ENCODE measurements at places on chromosomes 11 and 22.

DNA sequence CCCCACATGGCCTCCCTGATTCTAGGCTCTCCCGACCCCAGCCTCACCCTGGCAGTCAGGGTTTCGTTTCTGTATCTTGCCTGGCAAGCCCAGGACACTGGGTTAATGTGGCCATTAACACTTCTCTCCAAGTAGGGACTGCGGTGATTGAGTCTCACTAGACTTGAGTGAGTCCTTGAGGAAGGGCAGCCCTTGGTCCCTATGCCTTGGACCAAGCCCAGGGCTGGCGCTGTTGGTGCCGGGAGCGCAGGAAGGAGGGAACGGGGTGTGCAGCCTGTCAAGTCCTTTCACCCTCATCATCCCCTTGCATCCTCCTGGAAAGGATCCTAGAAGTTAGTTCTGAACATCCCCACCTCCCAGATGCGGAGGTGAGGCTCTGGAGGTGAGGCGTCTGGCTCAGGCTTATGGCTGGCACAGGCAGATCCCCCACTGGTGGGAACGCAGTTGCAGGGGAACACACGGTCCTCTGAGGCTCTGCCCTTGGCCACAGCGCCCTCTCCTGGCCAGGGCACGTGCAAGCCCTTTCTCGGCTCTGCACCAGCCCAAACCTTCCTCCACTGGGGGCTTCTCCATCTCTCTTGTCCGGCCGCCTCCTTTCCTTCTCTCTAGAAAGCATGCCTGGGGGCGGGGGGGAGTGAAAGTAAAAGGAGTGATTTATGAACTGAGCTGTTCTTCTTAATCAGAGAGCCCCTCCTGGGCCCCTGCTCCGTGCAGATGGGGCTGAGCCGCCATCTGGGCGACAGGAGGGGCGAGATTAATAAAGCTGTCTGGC, 56.7 kb downstream of the TP53I11 start:
- peak; percentile 75 for DNase-seq

GRCh38 chr11:119361056-119361787, 14.7 kb upstream of the MFRP start:
- peak; percentile 82 for DNase-seq

DNA sequence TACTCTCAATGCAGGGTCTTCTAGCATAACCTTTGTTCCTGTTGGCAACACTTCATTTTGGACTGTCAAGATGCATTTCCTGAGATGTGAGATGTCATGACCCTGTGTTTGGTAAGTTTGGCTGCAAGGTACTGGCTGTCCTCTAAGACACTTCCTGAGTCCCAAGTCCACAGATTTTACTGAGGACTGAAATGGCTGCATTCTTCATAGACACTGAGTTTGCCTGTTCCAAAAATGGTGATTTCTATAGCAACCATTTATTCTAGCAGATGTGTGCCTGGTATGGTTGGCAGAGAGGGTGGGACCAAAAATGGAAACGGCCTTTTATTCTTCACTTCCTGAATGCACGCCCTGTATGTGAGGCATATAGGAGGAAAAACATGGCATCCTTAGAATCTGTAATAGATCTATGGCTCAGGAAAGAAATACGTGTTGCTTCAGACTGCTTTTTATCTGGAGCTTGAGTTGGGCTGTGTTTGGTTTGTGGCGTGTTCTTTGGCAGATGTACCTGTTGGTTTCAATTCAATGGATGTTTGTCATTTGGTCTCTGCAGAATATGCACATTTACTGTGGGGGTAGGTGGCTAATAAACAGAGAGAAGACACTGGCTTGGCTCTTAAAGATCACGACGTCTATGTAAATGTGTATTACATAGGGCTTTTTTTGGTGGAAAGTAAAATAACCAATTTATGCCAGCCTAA, 62.4 kb downstream of the ZBTB16 start:
- no peak for DNase-seq

- DNase-seq = no peak
These were observed 84.3 kb downstream of the IGLL1 start for GRCh38 chr22:23495614-23496444.

GRCh38 chr11:66339162-66339675, 3.0 kb upstream of the RIN1 start:
- no peak for DNase-seq

DNA sequence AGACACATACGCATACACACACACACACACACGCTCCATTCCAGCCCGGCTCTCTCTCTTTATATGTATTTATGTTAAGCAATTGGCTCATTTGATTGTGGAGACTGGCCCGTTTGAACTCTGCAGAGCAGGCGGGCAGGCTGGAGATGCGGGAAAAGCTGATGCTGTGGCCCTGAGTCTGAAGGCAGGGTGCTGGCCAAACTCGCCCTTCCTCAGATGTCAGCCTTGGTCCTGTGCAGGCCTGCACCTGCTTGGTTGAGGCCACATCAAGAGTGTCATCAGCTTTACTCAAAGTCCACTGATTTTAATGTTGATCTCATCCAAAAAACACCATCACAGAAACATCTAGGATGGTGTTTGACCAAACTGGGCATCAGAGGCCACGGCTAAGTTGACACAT, 569.3 kb downstream of the TBC1D22A start:
- no peak for DNase-seq

GRCh38 chr22:30968015-30968923, at the start of gene MORC2:
Gene MORC2 (minus strand): TSS chr22:30968774. CDS start chr22:30967889, 885 bp downstream.
- DNase-seq = peak; percentile 43

GRCh38 chr22:39900306-39901227, at the start of gene GRAP2:
Gene GRAP2 (plus strand): TSS chr22:39901084. CDS start chr22:39947107, 46,023 bp downstream.
- no peak for DNase-seq

DNA sequence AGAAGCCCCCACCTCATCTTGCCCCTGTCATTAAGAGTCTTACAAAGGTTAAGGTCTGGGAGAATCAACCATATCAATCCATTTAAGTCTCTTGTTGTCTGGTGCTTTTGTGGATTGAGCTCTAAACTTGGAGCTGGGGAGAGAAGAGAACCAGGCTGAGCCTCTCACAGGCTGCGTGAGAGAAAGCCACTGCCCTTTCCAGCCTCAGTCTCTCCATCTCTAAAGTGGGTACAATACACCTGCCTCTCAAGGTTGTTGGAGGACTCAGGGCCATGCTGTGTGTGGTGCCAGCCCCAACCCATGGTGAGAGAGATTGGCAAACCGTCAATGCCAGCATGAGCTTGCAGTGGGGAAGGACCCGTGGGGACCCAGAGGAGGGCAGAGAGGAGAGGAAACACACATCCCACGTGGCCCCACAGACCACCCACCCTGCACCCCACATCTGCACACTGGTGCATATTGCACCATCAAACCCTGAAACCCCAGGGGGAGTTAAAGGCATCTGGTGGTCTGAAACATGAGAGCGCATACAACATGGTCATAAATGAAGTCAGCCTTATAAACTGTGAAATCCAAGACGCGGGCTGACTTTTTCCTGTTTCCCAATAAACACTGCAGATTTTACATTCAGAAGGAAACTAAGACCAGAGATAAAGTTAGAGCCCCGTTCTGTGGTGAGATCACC, 27.5 kb upstream of the FBLN1 start:
- peak; percentile 32 for DNase-seq

DNA sequence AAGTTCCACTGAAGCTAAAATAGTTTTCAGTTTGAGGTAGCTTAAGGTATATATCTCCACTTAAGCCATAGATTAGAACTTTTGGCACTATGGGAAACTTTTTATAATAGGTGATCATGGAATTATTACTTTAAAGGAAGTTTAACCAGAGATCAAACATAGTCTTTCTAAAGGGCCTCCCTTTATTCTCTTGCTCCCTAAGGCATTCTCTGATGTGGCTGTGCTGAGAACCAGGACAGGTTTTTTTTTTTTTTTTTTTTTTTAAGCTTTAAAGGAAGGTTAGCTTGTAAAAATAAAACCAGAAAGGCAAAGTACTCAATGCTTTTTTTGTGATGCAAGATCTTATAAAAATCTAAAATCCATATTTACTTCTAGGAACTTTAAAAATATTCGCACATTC, 2.9 kb upstream of the MRPL48 start:
- no peak for DNase-seq

GRCh38 chr11:69573761-69574607, 67.0 kb upstream of the CCND1 start:
- DNase-seq = no peak

GRCh38 chr11:70816156-70816678, 417.9 kb downstream of the CTTN start:
- no peak for DNase-seq

- no peak for DNase-seq
These were observed 1.4 kb downstream of the PC start for GRCh38 chr11:66956689-66957290.

- DNase-seq = no peak
These were observed 21.0 kb downstream of the OR5M11 start for GRCh38 chr11:56522008-56522407.

GRCh38 chr22:27257987-27258386, 543.6 kb downstream of the MN1 start:
- DNase-seq = no peak

DNA sequence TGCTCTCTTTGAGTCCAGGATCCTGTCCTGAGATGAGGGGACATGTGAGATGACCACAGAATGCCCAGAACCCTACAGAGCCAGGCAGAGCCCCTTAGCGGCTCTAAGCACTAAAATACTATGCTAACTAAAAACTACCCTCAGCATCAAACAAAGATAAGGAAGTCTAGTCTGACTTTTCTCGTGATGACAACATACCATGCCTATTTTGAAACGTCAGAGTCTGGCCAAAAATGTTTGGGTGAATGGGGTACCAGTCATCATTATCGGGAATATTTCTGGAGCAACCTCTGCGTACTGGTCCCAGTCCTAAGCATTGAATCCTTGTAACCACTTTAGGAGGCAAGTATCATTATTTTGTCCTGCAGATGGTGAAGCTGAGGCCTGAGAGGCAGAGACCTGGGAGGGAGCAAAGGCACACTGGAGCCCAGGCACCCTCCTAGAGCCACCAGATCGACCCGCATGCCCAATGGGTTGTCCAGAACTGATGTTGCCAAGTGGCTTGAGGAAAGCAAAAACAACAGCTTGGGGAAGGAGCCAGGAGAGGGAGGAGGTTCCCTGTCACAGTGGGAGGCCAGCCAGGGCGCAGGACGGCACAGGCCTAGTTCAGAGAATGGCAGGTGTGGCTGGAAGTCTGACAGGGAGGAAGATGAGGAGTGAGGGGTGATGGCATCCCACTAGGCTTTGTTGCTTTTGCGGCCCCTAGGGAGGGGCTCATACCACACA, 7.2 kb upstream of the OSM start:
- DNase-seq = no peak
